ENCODE measurements at places on chromosomes 7 and 10. TPM values are rescaled to one million over a fixed set of nuclear protein-coding genes. Genes with fewer than 3 reads are reported as not detected.

DNA sequence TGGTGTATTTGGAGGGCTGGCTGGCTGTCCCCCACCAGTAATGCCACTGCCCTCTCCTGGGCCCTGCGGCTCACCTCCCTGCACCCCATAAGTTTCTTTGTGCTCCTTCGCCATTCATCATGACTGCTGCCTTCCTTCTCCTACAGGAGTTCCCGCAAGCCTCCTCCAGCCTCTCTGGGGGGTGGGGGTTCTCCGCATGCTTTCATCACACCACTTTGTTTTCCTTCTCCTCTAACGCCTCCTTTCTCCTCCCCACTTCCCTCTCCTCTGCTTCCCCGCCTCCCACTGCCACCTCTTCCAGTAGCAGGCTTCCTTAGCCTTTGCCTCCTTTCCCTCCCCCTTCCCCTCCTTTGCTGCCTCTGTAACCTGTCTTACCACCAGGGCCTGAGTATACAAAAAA is 58.1 kb downstream of the PAX2 start:
- DNase-seq = no peak

GRCh38 chr7:101823596-101823995 is 6.2 kb downstream of the CUX1 start:
- DNase-seq = no peak

DNA sequence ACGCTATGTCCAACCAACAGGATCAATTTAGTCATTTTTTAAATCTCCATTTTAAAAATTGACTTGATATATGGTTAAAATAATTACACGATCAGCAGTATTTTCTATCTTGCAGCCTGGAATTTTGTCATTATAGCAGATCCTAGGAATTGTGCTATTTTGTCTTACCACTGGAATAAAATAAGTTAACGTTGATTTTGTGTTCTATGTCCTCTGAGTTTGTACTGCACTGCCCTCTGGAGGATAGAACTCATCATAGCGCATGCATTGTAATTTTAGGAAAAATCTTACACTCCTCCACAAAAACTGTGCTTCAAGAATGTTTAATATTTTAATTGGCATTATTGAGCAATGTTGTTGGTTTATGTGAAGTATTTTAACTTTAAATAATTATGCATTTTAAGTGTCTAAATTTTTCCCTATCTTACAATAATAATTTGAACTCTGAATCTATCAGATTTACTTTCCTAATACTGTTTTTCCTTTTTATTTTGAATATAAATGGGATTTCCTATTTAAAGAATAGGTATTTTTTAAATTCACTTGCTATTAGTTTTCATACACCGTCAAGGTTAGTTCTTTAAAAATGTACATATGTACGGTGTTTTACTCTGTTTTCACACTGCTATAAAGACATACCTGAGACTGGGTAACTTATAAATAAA is 220.1 kb downstream of the PPP1R3A start:
- peak; percentile 46 for DNase-seq

DNA sequence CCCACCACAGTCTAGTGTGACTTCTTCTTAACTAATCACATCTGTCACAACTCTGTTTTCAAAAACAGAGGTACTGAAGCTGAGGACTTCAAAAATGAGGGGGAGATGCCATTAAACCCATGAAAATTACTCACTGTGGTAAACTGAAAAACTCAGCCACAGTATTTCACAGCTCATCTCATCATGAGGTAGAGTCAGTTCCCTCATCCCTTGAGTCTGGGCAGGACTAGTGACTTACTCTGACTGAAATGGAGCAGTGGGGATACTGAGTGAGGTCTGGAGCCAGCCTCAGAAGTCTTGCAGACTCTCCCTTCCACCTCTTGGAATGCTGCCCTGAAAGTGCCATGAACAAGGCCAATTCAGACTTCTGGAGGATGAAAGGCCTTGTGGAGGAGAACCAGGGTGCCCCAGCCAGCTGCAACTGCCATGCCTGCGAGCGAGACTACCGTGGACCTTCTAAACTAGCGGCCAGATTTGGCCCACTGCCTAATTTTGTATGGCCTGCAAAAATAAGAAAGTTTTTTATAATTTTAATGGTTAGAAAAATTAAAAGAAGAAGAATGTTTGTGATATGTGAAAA is 24.7 kb upstream of the ANKRD1 start:
- no peak for DNase-seq

- no peak for DNase-seq
These were observed 6.3 kb upstream of the MYO1G start for GRCh38 chr7:44985033-44985695.

DNA sequence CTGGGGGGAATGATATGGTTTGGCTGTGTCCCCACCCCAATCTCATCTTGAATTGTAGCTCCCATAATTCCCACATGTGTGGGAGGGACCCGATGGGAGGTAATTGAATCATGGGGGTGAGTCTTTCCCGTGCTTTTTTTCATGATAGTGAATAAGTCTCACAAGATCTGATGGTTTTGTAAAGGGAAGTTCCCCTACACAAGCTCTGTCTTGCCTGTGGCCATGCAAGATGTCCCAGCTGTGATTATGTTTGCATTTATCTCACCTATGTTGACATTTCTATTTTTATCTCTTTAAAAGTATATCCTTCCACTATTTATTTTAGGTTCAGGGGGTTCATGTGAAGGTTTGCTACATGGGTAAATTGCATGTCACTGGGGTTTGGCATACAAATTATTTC is 323.9 kb upstream of the GLI3 start:
- no peak for DNase-seq

GRCh38 chr7:95927756-95928155 is 155.4 kb downstream of the DYNC1I1 start:
- DNase-seq = no peak

- no peak for DNase-seq
These were observed 13.9 kb downstream of the TRIM8 start for GRCh38 chr10:102657984-102658724.

DNA sequence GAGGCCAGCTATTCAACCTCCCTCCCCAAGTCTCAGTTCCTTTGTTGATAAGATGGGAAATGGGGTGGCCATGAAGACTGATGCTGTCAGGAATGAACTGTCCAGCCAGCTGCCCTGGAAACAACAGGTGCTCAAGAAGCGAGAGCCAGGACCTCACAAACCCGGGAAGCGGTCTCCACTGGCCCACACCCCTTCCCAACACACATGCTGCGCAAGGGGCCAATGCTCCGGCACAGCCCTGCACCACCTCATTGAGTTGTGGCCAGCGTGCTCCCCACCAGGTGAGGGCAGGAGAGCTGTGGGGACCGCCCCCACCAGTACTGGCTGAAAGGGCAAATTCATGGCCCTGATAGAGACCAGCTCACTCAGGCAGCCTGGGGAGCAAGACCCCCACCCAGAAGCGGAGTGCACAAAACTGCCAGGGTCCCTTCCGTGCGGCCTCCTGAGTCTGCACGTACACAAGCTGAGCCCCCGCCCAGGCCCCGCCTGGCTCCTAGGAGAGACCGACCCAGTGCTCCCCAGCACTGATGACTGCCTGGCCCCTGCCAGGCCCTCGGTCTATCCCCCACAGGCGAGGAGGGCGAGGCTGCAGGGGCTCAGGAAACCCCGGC is 216.6 kb downstream of the MAD1L1 start:
- DNase-seq = no peak

DNA sequence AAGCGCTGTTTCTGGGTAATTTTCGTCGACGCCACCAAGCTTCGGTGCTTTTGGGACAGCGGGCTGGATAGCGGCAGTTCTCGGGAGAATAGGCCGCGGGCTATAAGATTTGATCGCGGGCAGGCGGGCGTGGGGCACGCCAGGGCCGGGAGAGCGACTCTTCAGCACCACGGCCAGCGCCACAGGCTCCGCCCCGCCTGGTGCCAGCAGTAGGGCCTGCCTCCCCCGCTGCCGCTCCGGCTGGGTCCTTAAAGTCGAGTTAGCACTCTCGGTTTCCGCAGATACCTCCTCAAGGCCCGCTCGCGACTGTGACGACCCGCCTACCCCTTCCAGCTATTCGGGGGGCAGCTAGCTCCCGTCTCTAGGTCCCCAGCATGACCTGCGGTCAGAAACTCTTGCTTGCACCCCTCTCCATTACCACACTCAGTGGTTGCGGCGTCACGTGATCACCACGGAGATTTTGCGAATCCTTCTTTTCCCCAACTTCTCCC is 9.4 kb downstream of the NXPH1 start:
- peak; percentile 24 for DNase-seq

DNA sequence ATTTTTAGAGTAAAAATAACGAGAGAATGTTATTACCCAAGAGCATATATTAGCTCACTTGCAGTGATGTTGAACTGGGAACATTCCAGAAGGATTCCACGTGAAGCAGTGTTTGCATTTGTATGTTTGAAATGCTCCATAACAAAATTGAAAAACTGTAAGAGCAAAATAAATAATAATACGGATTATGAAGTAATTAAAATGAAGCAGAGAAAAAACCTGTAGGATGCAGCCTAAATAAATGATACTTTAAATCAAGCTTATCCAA is 203.3 kb downstream of the BAMBI start:
- no peak for DNase-seq

DNA sequence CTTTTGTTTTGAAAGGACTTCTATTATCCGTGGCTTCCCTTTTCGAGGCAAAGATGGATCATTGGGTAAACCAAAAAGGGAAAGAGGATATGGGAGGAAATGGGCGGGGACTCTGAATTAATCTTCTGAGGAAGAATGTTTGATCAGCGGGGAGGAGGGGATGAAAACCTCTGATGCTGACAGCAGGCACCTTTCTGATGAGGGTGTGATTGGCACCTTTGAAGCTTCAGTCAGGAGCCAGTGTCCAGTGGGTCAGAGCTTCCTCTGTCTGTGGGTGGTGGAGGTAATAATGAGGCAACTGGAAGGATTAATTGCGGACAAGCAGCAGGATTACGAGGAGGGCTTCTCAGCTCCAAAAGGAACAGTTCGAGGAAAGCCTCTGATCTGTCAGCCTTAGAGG is 877.6 kb downstream of the LRMDA start:
- no peak for DNase-seq

DNA sequence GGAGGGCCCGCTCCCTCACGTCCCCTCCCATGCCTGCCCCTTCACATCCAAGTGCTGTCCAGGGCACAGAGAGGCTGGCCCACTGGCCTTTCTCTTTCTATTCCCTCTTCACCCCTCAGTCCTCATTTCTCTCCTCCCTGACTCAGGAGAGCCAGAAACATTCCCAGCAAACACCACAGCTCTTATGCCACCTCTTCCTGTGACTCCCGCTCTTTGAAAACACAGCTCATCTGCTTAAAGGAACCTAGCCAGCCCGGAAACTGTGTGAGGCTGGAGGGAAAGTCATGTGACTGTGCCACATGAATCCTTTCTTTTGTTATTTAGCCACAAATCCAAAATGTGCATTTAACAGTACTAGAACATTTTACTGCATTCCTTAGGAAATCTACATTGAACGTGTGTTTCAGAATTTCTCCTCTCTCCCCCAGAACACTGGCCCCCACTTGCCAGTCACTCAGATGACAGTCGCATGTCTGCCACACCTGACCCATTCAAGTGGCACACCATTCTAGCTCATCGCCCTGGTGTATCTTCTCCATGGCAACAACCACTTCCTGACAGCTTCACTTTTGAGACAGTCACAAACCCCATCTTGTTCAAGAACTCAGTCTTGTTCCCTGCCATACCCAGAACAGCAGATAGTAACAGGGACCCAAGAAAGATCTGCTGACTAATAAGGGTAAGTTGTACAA is 42.8 kb downstream of the GRB10 start:
- no peak for DNase-seq

DNA sequence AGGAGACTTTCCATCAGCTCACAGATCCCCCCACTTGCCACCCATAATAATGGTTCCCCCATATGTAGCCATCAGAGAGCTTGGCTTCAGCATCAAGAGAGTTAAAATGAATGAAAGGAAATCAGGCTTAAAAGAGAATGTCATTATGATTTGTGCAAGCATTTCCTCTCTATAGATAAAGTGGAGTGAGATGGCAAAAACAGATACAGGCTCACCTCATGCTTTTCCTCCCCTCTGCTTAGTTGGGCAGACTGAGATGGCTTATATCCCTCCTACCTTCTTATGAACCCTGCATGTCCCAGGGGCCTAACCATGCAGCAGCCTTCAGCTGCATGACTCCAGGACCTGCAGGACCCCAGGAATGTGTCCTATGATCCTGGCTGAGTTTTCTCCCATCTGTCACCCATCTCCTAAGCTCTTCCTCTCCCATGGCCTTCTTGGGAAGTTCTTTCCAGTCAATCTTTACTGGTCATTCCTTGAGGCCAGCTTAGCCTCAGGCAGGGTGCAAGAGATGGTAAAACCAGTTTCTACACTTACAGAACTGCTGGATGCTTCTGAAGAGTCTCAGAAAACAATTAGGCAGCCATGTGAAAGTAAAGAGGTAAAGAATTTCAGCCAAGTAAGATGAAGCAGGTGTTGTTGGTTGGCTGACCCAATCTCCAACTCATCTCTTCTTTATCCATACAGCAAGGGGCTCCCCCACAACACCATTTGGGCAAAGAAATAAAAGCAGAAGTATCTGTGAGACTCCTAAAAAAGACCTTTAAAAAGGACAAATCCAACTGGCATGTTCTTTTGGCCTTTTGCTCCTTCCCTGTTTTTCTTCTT is 159.7 kb downstream of the RTKN2 start:
- DNase-seq = no peak

DNA sequence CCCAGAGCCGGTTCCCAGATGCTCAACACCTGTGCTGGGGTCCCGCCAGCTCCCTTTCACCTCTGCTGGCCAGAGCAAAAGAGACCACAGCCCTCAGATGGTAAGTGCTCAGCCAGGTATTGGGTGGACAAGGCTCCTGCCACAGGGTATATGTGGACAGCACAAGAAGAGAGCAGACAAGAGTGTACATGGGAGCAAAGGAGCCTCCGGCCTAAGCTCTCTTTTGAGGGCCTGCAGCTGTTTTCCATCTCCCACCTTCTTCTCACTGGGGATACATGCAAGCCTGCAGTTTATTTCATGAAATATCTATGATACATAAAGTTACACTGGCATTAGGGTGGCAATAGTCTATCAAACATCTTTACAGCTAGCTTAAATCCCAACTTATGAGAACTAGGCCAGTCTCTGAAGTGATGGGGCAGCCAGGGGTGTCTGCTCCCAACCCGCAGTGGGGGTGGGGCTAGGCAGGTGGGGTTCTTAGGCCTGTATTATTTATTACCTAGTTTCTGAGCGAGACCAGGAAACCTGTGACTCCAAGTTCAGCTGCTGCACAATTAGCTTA is 50.4 kb upstream of the DDC start:
- DNase-seq = no peak

DNA sequence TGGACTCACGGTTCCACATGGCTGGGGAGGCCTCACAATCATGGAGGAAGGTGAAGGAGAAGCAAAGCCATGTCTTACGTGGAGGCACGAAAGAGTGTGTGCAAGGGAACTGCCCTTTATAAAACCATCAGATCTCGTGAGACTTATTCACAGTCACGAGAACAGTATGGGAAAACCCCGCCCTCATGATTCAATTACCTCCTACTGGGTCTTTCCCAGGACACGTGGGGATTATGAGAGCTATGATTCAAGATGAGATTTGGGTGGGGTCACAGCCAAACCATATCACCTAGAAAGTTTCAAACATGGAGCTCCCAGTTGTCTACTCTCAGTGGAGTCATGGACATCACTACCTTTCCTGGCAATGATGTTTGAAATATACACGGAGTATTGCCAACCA is 49.6 kb downstream of the CYCS start:
- DNase-seq = peak; percentile 20

GRCh38 chr10:124699471-124700292 is 44.5 kb downstream of the FAM53B start:
- DNase-seq = no peak

Gene MMP21
- not detected for total RNA-seq

Gene HECW1
- not detected for total RNA-seq

Gene CADPS2
- total RNA-seq = 0.13 TPM

Gene CLEC5A
- not detected for total RNA-seq

Gene ASB15
- not detected for total RNA-seq

Gene SNX13
- 65.8 TPM for total RNA-seq

Gene PDGFA
- total RNA-seq = 33.7 TPM

Gene KAZALD1
- total RNA-seq = 16.1 TPM

Gene TMEM26
- total RNA-seq = 0.71 TPM

Measured in LHCN-M2 (cell line).